ENCODE measurements at places on chromosomes 2 and 18. TPM values are rescaled to one million over a fixed set of nuclear protein-coding genes. Genes with fewer than 3 reads are reported as not detected.

The CD302 gene
- total RNA-seq: under 0.01 TPM

The ST8SIA3 gene
- total RNA-seq: not detected

The PLEKHA3 gene
- total RNA-seq: 5.5 TPM

The CHN1 gene
- total RNA-seq: 1.3 TPM
